H9 (cell line): ENCODE measurements at places on chromosomes 4 and X. TPM values are rescaled to one million over a fixed set of nuclear protein-coding genes. Genes with fewer than 3 reads are reported as not detected.
A peak's percentile ranks its signal among the peaks of the same experiment; 100 is the strongest.

Gene CNGA2
- not detected in 2 replicates for total RNA-seq

Gene SMARCA1
- total RNA-seq, result 101 and 105 TPM in 2 replicates

Gene RASSF6
- 0.15 and 0.22 TPM in 2 replicates for total RNA-seq

Gene RPGR
- total RNA-seq, result 5.9 and 7.3 TPM in 2 replicates

Gene FGFRL1
- 25.8 and 26.1 TPM in 2 replicates for total RNA-seq

Gene MAGEA6
- total RNA-seq, result not detected in 2 replicates

Gene TRMT44
- 22.8 and 28.3 TPM in 2 replicates for total RNA-seq

Gene CXXC4
- total RNA-seq, result 4.2 TPM in 2 replicates

Gene NHSL2
- 5.7 and 6.4 TPM in 2 replicates for total RNA-seq

Gene LNX1
- 1.7 and 2.1 TPM in 2 replicates for total RNA-seq

Gene ANKRD50
- total RNA-seq, result 27.3 and 30.1 TPM in 2 replicates

Gene CLNK
- not detected in 2 replicates for total RNA-seq

Gene CT45A3
- not detected in 2 replicates for total RNA-seq

DNA sequence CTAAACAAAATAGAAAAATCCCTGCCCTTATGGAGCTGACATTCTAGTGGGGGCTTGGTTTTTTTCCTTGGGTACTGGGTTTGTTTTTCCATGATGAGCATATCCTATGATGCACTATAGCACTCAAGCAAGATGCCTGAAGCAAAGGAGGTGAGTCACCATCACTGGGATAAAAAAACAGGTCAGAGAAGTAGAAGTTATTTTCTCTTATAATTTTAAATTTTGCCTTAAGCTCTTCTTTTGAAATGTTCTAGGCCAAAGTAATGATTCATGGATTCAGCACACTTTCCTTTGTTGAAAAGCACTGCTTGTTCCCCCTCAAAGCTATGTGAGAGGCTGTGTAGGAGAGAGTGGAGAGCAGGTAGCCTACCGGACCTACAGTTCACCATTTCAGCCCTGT is 15.2 kb upstream of the CXCL2 start:
- H3K36me3 ChIP-seq, result no peaks in the 10 kb centered on the region
- H3K27ac ChIP-seq, result no peak overlapping the region
- no peaks in the 10 kb centered on the region for H3K27me3 ChIP-seq

DNA sequence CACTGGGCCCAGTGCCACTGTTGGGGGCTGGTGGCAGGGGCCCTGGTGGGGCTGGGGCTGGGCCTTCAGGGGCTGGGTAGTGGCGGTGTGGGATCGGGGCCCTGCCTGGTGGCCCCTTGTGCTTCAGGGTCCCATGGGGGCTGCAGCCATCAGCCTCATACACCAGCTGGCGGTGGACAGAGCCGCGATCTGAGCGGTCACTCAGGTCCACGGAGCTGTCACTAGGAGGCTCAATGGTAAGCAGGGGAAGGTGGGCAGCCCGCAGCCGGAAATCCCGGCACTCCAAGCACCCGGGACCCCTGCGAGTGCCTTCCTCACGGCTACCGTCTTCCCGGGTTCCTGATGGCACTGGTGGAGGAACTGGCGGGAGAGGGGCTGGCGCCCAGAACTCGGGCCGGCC is 25.5 kb upstream of the KDM5C start:
- DNase-seq, result no peak
- H3K27me3 ChIP-seq, result no peaks in the 10 kb centered on the region
- H3K4me1 ChIP-seq, result no peaks in the 10 kb centered on the region
- no peak overlapping the region for H3K4me3 ChIP-seq
- peaks cover 43% of the 10 kb centered on the region for H3K36me3 ChIP-seq

DNA sequence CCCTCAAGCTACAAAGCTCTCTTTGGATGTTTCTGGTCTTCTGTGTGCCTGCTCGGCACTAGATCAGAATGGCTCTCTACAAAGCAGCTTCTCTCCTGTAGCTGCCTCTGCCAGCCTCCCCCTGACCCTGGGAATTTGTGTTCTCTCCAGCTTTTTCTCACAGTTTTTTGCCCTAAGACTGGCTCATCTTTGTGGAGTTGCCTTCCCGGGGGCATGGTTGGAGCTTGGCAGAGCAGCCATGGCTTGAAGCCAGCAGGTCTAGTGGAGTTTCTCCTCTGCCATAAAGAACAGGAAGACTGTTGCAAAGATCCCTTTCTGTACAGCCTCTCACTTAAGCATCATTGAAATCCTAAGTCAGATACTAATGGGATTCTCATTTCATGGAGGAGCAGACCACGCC is 163.3 kb upstream of the MAMLD1 start:
- no peak for DNase-seq
- H3K4me3 ChIP-seq, result no peak overlapping the region
- H3K27ac ChIP-seq, result no peak overlapping the region
- H3K4me1 ChIP-seq, result no peaks in the 10 kb centered on the region
- H3K36me3 ChIP-seq, result peaks cover 7% of the 10 kb centered on the region; the same call in 1 of the 2 replicates

GRCh38 chr4:24770032-24770584 is 25.3 kb upstream of the SOD3 start:
- no peaks in the 10 kb centered on the region for H3K27me3 ChIP-seq
- no peak overlapping the region for H3K4me3 ChIP-seq
- no peaks in the 10 kb centered on the region for H3K36me3 ChIP-seq
- DNase-seq, result no peak
- no peak overlapping the region for H3K27ac ChIP-seq

DNA sequence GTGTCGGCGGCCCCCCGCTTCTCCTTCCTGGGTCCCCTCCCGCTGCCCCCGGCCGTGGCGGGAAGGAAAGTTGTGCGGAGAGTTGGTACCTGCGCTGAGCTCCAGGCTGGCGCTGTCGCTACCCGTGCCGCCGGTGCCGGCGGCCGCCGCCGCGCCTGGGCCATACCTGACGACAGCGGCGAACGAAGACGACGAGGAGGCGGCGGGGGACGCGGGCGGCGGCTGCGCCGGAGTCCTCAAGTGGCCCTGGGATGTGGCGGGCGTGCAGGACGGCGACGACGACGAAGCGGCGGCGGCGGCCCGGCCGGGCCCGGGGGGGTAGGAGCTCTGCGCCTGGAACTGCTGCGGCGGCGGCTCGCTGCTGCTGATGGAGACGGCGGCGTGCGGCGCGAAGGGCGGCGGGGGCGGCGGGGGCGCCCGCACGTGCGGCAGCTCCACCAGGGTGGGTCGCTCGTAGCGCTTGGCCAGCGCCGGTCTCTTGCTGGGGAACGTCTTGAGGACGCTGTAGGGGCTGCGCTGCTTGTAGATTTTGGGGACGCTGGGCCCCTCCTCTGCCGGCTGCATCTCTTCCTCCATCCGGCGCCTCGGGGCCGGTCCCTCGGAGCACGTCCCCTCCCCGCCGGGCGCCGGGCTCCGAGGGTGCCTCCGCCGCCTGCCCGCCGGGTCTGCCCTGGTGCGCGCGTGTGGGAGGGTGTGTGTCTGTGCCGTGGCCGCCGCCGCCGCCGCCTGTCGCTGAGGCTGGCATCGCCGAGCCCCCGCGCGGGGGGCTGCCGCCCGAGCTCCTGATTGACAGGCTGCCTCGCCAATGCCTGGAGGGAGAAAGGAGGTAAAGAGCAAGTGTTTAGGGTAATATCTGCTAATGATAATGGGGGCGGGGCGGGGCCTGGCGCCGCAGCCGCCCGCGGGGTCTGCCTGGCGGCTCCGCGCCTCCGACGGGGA is 618 bp downstream of the BEND4 start:
- H3K36me3 ChIP-seq, result peaks cover 10% of the 10 kb centered on the region
- peak overlapping the region; percentile 96 for H3K4me3 ChIP-seq
- H3K4me1 ChIP-seq, result no peaks in the 10 kb centered on the region
- H3K27ac ChIP-seq, result no peak overlapping the region
- DNase-seq, result peak; percentile 94

- H3K4me1 ChIP-seq, result no peaks in the 10 kb centered on the region
- no peak for DNase-seq
These were observed 54.1 kb downstream of the TXK start for GRCh38 chr4:48079972-48080391.

GRCh38 chr4:7815562-7815961 is 124.1 kb downstream of the AFAP1 start:
- H3K4me3 ChIP-seq, result no peak overlapping the region
- H3K4me1 ChIP-seq, result no peaks in the 10 kb centered on the region
- no peak for DNase-seq
- H3K27ac ChIP-seq, result no peak overlapping the region
- no peaks in the 10 kb centered on the region for H3K27me3 ChIP-seq
- H3K36me3 ChIP-seq, result peaks cover 22% of the 10 kb centered on the region

DNA sequence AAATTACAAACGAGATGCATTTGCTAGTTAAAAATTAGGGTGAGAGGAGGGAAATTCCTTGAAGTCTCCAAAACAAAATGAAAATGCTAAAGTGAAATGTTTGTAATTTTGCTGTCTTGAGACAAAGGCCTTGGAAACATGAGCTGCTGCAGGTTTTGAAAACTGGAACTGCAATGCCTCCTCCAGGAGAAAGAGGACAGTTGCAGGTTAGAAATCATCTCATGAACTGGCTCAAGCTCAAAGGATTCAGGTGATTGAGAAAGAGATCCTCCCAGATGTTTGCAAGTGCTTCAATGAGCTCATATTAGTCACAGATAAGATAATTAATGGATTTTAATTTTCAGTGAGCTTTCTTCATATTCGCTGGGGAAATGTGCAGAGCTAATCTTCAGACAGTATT is 32.4 kb downstream of the SMPX start:
- H3K4me1 ChIP-seq, result no peaks in the 10 kb centered on the region
- no peaks in the 10 kb centered on the region for H3K27me3 ChIP-seq
- DNase-seq, result no peak
- no peak overlapping the region for H3K27ac ChIP-seq
- no peak overlapping the region for H3K4me3 ChIP-seq
- no peaks in the 10 kb centered on the region for H3K36me3 ChIP-seq

DNA sequence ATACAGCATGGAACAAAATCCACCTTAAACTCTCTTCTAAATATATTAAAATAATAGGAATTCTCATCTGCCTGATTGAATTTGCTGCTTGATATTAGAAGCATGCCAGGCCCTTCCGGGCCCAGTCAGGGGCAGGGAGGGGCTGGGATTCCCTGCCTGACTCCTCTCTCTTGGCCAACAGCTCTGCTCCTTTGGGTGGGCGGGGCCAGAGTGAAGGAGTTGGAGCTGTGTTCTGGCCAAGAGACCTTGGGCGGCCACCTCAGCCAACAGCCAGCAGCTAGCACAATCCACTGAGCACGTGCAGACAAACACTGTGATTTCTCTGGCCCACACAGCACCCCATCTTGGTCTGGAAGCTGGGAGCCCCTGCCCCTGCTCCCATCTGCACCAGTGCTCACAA is 140.3 kb downstream of the PJA1 start:
- no peak overlapping the region for H3K4me3 ChIP-seq
- peaks cover 3% of the 10 kb centered on the region; the same call in 1 of the 3 replicates for H3K36me3 ChIP-seq
- H3K27ac ChIP-seq, result no peak overlapping the region
- H3K27me3 ChIP-seq, result no peaks in the 10 kb centered on the region
- DNase-seq, result peak; percentile 59

DNA sequence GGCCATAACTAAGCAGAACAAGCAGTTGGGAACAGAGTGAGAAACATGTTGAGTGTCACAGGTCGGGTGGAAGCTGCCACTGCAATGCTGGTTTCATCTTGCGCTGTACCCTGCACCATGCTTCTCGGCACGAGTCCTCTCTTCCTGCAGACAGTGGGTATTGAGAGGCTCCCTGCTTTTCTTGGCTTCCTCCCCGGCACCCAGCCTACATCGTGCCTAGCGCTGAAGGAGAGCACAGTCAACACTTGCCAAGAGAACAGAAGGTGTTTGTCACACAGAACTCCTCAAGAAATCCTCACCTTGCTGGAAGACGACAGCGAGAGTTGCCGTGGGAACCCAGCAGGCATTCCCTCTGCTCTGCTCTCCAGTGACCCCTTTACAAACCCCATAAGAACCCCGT is 53.6 kb downstream of the EVC2 start:
- no peak overlapping the region for H3K27ac ChIP-seq
- H3K27me3 ChIP-seq, result no peaks in the 10 kb centered on the region
- no peak for DNase-seq
- H3K36me3 ChIP-seq, result no peaks in the 10 kb centered on the region
- H3K4me3 ChIP-seq, result no peak overlapping the region; the same call in 2 of the 3 replicates
- no peaks in the 10 kb centered on the region for H3K4me1 ChIP-seq

DNA sequence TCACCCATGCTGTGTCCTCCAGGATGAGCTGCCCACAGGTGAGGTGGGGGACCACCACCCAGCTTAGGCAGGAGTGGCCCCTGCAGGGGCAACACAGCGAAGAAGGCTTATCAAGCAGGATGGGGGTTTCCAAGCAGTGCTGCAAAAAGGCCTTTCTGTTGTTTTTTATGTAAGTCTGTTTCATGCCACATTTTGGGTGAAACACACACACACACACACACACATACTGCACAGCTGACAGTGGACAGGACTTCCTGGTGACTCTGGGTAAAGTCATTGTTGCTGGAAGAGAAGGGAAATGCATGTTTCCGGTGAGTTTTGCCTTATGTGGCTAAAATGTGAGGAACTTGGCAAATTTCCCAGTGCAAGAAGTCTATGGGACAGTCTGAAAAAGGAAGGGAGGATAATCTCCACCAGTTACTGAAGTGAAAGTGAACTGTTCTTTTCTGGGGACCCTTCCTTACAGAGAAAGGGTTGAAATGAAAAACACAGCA is 119.2 kb downstream of the IRF2 start:
- peak; percentile 19 for DNase-seq
- H3K4me3 ChIP-seq, result no peak overlapping the region
- H3K27me3 ChIP-seq, result no peaks in the 10 kb centered on the region
- H3K4me1 ChIP-seq, result no peaks in the 10 kb centered on the region
- H3K36me3 ChIP-seq, result no peaks in the 10 kb centered on the region

- no peak overlapping the region for H3K4me3 ChIP-seq
- no peak overlapping the region for H3K27ac ChIP-seq
- DNase-seq, result no peak
- H3K27me3 ChIP-seq, result no peaks in the 10 kb centered on the region
- no peaks in the 10 kb centered on the region for H3K36me3 ChIP-seq
These were observed 24.2 kb upstream of the AMELX start for GRCh38 chrX:11269006-11269405.

DNA sequence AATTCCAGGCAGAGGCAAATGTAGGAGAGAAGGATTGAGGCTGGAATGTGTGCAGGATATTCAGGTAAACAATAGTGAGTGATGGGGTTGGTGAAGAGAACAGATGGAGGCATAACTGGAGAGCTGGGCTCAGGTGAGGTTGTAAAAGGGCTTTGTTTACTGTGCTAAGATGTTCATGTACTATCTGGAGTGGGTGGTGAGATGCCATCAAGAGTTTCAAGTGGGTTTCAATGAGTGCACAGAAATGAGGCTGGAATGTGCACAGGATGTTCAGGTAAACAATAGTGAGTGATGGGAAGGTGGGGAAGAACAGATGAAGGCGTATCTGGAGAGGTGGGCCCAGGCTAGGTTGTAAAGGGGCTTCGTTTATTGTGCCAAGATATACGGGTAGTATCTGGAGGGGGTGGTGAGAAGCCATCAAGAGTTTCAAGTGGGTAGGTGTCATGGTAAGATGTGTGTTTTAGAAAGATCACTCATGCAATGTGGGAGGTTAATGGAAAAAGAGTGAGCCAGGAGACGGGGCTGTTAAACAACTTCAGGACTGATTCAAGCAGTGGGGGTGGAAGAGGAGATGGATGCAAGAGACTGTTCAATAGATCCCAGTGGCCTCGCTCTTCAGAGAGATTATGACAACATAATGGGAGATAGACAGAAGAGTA is 25.4 kb upstream of the NMU start:
- H3K27me3 ChIP-seq, result no peaks in the 10 kb centered on the region
- no peak overlapping the region; the same call in 2 of the 3 replicates for H3K4me3 ChIP-seq
- H3K36me3 ChIP-seq, result no peaks in the 10 kb centered on the region
- H3K4me1 ChIP-seq, result no peaks in the 10 kb centered on the region; the same call in 1 of the 2 replicates
- no peak overlapping the region for H3K27ac ChIP-seq

GRCh38 chrX:152520653-152521052 is 69.5 kb upstream of the GABRA3 start:
- H3K36me3 ChIP-seq, result no peaks in the 10 kb centered on the region
- H3K27me3 ChIP-seq, result no peaks in the 10 kb centered on the region
- H3K4me3 ChIP-seq, result no peak overlapping the region
- no peaks in the 10 kb centered on the region for H3K4me1 ChIP-seq
- DNase-seq, result no peak
